ENCODE measurements at places on chromosomes 4 and X.

DNA sequence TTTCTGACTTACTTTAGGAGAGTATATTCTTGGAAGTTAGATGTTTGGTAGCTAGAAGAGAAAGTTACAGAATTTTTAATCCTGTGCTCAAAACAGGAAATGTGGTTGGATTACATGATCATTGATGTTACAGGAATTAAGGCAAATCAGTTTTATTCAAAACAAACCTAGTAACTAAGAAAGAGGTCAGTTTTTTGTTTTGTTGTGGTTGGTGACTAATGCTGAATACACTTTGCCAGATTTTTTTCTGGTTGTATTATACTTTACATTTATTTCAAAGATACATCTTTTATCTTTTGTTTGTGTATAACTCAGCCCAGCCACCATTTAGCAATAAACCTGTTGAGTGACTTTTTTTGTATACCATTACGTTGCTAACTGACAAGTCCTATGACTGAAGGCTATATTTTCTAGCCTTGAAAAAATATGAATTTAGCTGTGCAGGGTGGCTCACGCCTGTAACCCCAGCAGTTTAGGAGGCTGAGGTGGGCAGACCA, 116.7 kb downstream of the KLHL8 start:
- DNase-seq, result no peak

- DNase-seq, result no peak
Measured at GRCh38 chr4:39718366-39719323, 20.7 kb downstream of the UBE2K start.

- DNase-seq, result no peak
Measured at GRCh38 chrX:85243155-85243554, 424 bp downstream of the SATL1 start.

- DNase-seq, result no peak
Measured at GRCh38 chrX:103864149-103864548, 32.1 kb upstream of the RAB9B start.

GRCh38 chr4:1985780-1986577, 22.8 kb downstream of the NELFA start:
- no peak for DNase-seq

Data from cortex of kidney (tissue), 1 donor.